ENCODE measurements at places on chromosomes 11 and 22.

DNA sequence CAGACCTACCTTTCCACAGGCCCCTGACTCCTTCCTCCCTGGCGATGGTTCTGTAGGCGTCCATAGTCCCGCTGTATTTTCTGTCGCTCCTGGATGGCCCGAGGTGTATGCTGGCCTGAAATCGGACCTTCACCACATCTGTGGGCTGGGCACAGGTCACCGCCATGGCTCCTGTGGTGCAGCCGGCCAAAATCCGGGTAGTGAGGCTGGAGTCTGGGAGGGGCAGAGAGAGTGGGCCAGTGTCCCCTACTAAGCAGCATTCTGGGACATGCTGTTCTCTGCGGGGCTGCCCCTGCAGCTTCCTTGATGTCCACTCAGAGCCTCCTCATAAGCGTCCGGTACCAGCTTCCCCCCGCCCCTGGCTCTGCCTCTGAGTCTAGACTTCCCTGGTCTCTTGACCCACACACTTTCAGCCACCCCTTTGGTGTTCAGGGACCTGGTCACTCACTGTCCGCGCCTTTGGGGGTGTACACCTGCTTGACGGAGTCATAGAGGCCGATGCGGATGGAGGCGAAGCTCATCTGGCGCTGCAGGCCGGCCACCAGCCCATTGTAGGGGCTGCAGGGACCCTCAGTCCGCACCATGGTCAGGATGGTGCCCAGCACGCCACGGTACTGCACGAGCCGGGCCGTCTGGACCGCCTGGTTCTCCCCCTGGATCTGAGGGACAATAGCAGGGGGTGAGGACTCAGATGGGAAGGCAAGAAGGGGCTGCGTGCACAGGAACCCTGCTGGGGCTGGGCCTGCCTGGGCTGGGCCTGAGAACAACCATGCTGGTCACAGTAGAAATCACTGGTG, 3.0 kb downstream of the UCP3 start:
- DNase-seq, result no peak

GRCh38 chr11:72781313-72782080, 12.3 kb downstream of the STARD10 start:
- DNase-seq, result peak; percentile 43

- DNase-seq, result no peak
These were observed 394.2 kb upstream of the CCDC90B start for GRCh38 chr11:83680321-83680720.

DNA sequence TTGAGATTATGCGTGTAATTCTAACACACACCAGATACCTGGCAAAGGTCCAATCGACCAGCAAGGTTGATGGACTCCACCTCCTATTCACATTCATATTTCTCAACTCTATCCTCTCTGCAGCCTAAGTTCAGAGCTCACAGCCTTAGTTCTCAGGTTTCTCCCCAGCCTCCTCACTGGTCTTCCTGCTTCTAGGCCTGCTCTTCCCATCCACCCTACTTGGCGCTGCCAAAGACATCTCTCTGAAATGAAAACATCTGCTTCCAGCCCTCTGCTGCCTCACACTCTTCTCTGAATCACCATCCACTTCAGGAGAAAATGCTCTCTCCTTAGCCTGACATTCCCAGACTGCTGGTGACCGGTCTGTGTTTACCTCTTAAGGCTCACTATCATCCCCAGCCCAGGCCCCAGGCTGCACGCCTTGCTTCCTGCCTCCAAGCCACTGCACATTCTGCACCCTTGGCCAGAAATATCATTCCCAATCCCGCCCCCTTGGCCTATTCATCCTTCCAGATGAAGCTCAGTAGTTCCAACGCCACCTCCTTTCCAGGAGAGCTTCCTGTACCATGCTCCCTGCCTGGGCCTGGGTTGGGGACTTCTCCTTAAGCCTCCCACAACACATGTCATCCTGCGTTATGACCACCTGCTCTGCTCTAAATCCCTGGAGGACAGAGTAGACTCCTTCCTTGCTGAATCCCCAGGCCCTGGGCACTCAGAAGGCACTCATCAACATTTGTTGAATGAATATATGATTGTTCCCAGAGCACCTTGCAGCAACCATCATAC, 3.5 kb downstream of the ARRB1 start:
- DNase-seq, result no peak

GRCh38 chr11:27701355-27702105, 1.3 kb upstream of the BDNF start:
- no peak for DNase-seq

GRCh38 chr22:38935023-38935422, 22.4 kb upstream of the APOBEC3A start:
- DNase-seq, result no peak

DNA sequence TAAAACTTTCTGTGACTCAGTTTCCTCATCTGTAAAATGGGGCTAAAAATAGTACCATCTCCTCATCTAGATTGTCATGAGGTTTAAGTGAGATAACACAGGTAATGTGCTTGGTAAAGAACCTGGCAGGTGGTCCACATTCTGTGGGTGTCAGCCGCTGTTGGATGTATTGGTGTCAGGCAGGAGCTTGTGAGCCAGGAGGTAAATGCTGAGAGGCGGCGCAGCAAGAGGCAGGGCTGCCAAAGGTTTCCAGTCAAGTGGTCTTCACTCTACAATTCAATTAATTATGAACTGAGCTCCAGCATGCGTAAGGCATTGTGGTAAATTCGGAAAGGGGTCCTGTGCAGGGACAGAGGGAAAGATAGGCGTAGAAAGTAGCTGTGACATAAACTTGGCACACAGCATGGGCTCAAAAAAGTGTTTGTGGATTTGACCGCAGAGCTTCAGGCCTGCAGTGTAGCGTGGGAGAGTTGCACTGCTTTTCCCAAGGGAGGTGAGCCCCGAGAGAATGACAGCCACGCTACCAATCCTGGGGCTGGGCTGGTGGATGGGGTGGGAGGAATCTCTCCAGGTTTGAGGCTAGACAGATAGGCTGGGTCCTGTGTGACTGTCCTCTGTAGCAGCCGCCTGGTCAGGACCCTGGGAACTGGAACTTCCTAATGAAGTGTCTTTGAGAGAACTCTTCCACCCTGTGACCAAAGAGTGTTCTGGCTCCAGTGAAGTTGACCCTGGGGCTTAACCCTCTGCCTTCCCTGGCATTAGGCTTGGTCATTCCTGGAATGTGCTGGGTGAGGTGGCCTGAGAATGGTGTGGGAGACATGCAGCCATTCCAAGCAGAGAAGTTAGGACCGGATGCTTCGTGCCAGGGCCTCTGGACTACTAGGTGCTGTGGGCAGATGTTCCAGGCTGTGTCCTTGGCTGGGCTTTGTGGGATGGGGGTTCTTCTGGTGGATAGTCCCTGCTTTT, 122.4 kb downstream of the FEZ1 start:
- no peak for DNase-seq

DNA sequence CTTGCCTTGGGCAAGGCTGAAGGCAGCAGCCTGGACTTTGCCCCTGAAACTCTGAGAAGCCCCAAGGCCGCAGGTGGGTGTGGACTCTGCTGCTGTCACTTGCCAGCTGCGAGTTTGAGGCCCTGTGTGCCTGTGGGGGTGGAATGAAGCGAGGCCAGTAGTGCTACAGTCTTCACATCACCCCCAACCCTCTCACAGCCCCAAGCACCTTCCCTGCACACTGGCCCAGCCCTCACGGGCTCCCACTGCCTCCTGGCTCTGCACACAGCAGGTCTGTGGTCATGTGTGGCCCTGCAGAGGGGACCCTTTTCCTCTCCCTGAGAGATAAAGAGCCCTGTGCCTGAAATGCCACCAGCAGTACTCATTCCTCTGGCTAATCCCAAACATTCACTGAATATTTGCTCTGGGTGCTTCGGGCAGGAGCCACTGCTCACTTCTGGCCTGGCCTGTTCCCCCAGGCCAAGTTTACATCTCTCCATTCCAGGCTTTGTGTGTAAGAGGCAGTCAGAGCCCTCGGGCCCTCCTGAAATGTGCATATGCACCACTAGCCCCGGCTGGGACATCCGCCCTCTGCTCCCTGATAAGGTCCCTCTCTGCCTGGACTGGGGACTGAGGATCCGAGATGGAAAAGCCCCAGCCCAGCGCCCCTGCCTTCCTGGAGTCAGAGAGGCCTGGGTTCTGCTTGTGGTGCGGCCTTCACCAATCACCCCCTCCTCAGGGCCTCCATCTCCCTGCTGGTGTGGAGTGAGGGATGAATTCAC, 17.7 kb downstream of the MGAT3 start:
- no peak for DNase-seq

- no peak for DNase-seq
These were observed 22.0 kb downstream of the TMEM184B start for GRCh38 chr22:38250643-38251340.

GRCh38 chr11:3964056-3964455, 108.6 kb downstream of the STIM1 start:
- DNase-seq, result no peak

GRCh38 chr22:27718186-27719035, 83.1 kb downstream of the MN1 start:
- no peak for DNase-seq

DNA sequence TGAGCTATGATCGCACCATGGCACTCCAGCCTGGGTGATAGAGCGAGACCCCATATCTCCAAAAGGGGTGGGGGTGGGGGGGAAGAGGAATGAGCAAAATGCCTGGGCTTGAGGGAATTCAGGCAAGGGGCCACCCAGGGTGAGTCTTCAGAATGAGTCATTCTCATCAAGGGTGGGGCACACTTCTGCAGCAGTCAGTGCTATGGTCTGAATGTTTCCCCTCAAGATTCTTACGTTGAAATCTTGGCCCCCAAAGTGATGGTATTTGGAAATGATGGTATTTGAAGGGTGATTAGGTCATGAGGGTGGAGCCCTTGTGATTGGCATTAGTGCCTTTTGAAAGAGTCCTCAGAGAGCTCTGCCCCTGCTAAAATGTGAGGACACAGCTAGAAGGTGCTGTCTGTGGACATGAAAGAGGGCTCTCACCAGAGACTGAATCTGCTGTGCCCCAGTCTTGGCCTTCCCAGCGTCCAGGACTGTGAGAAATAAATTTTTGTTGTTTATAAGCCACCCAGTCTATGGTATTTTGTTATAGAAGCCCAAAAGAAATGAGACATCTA, 86.4 kb upstream of the THY1 start:
- no peak for DNase-seq

- no peak for DNase-seq
These were observed 20.3 kb downstream of the DEUP1 start for GRCh38 chr11:93350835-93351234.

DNA sequence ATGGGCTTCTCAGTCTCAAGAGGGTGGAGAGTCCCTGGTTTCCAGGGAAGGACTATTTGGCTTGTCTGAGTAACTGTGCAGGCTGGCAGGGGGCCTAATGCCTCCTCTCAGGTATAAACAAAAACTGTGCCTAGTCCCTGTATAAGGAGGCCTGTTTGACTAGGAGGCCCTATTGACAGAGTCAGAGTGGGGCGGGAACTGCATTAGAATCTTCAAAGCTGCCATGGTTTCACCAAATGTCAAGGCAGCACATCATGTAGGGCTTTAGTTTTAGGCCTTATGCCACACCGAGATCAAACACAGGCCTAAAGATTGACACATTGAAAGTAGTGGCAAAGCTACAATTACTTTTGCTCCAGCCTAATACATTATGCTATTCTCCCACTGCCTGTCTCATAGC, 611.5 kb upstream of the B3GAT1 start:
- DNase-seq, result no peak

DNA sequence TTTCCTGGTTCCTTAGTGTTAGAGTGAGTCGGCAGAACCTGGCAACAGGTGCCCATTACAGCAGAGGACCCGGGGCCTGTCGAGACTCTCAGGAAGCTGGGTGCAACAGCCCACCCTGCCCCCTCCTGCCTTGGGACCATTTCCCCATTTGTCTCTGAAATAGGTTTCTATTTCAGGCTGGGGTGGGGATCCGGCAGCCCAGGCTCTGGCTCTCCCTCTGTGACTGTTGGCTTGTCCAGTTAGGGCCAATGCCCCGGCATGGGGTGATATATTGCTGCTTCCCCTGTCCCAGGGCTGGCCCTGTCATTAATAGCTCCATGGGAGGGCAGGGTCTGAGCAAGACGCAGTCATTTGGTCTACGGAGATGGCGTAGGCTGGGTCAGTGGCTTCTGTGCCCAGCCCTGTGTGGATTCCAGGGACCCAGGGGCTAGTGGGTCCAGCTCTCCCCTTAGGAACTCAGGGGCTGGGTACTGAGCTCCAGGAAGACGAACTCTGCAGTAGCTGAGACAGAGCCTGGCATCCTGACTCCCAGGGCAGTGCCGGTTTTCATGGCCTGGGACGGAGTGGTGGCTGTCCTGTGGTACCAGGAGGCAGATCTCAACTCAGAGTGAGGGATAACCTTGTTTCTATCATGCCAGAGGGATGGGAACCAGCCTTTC, 2.7 kb downstream of the P2RY6 start:
- DNase-seq, result no peak

GRCh38 chr11:66268952-66269905, 790 bp downstream of the RAB1B start:
- no peak for DNase-seq

GRCh38 chr22:35037089-35037488, 28.9 kb upstream of the ISX start:
- DNase-seq, result no peak

DNA sequence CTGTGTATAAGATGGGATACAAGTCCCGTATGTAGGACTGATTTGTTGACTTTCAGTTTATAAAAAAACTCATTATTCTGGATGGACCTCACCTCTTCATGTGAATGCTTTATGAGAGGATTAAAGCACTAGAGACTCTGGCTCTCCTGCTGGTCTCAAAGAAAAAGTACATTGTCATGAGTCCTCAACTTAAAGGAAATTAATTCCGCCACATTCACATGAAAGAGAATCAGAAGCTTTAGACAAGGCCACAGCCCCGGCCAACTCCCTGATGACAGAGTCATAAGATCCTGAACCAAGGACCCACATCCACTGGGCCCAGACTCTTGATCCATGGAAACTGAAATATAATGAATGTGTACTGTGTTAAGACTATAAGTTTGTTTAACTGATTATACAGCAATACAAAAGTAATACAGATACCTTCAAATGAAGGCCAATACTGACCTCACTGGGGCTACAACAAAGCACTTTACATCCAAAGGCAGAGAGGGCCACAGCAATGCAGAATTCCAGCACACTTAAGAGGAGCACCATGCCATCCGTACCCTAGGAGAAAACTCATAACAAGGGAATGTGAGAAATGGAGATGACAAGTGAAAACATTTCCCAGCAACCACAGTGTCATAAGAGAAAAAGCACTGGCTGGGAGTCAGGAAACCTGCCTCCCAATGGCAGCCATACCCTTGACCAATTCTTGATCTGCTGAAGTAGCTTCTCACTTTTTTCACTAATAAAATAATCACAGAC, 25.4 kb upstream of the MS4A6A start:
- DNase-seq, result no peak

- no peak for DNase-seq
These were observed 5.0 kb downstream of the MOGAT2 start for GRCh38 chr11:75722669-75723042.

DNA sequence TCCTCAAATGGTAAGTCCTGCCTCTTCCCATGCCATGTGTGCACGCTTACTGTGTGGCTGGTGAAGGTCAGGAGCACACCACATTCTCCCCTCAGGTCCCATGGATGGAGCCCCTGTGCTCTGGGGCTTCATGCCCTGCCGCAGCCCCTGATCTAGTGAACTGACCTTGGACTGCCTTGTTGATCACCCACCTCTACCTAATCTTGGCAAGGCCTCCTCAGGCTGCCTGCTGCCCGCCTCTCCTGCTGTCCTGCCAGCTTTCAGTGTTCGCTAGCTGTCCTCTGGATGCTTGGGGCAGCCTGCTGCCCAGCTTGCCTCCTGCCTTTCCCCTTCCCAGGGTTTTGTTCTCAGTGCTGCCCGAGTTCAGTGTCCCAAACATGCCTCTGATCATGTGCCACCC, 38.1 kb downstream of the CABIN1 start:
- DNase-seq, result no peak

- DNase-seq, result no peak
These were observed 5.3 kb downstream of the PICALM start for GRCh38 chr11:86063536-86063935.

- peak; percentile 49 for DNase-seq
These were observed 196.9 kb downstream of the CSNK2A3 start for GRCh38 chr11:11155962-11156815.

Data from T-cell (primary cell).